ENCODE measurements at places on chromosomes 3 and 15.

DNA sequence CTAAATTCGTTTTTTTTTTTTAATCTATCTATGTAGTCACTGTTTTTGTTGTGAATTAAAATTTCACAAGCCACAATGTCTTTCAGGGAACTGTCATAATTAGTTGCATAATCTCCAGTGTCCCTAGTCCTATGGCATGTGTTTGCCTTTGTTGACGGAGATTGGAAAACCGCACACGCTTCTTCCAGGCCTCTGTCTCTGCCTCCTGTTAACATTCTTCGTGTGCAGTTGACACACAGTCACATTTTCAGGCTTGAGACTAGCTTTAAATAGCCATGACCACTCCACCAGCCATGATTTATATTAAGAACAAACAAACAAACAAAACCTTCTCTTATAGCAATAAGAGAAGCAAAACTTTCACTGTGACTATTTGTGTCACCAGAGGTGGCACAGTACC, 139.8 kb downstream of the DUT start:
- no peak for DNase-seq

GRCh38 chr3:127408022-127408683, 120.3 kb upstream of the PRR20G start:
- DNase-seq = no peak

DNA sequence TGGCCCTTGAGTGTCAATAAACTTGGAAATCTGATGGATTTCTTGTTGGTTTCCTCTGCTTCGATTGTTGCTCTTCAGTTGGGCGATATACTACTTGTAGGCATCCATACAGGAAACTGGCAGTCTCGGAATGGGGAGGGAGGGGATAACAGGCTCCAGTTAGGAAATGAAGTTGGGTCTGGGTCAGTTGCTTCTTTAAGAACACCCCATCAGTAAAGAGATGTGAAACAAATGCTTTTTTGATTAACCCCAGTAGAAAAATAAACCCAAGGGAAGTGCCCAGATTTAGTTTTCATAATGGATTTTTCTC, 681 bp downstream of the CHMP2B start:
- no peak for DNase-seq

DNA sequence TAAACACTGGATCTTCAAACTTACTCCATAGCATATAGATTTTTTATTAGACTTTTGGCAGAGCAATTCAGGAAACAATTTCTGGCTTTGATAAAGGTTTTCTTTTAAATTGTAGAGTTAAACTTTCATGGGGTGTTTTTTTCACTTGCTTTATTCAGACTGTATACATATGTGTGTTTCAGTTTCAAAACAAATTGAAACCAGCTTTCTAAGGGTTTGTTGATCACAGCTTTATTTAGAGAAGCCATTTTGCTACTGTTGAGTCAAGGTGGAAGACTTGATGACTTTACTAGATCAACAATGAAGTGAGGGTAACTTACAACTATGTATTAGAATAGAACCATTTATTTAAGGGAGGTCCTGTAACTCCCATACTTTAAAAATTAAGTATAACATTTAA, 6.2 kb downstream of the UBE2E1 start:
- DNase-seq = no peak

DNA sequence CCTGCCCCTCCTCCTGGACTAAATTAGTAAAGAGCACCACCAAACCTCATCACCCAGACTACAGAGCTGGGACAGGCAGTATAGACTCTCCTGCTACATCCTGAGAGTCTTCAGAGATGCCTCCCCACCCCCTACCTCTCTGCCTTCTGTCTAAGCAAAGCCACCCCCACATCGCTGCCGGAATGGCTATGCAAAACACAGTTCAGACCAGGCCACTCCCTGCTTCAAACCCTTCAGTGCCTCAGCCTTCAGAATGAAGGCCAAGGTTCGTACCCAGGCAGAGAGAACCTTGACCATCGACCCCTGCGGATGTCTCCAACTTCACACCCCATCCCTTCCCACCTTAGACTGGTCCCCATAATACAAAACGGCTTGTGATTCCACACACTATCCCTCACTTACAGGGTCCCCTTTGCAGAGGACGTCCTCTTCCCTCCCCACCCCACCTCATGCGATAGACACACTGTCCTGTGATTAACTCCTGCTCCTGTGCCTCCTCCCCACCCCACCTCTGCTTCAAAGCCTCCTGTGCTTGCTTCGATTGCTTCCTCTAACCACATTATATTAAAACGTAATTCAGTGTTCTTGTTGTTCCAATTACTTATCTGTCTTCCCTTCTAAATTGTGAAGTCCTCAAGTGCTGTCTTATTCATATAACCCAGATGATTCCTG, 175.3 kb downstream of the UACA start:
- DNase-seq = no peak

DNA sequence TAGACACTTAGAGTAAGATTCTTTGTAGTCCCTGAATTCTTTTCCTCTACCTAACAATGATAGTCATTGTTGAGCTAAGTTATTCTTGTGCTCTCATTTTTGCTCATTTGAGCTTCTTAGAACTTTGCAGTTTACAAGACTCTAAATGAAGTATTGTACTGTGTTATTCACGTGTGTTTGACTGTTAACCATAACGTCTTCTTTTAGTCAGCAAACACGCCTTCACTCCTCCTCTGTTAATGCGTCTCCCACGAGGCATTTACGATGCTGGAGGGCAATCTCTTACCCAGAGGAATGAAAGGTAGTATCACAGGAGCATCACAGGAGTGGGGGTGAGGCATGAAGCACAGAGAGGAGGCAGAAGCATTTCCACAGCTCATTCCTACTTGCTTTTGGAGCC, 14.8 kb upstream of the P2RY14 start:
- DNase-seq = no peak

DNA sequence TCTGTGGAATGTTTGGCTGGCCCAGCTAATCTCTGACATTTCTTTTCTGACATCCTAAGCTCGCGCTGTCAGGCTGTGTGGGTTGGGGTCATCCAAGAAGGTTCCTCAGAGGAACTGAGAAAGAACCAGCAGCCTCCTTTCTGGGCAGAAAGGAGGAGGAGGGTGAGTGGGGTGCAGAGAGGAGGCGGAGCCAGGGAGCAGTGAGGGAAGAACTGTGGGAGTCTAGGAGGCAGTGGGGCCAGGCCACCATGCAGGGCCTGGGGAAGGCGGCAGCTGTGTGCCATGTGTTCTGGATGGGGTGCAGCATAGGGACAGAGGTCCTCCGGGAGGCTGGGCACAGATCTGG, 5.3 kb downstream of the SEMA7A start:
- no peak for DNase-seq

- no peak for DNase-seq
Observed at GRCh38 chr3:185988080-185988815, 50.4 kb upstream of the TRA2B start.

- DNase-seq = no peak
Observed at GRCh38 chr3:195009616-195010015, 261.3 kb downstream of the XXYLT1 start.

DNA sequence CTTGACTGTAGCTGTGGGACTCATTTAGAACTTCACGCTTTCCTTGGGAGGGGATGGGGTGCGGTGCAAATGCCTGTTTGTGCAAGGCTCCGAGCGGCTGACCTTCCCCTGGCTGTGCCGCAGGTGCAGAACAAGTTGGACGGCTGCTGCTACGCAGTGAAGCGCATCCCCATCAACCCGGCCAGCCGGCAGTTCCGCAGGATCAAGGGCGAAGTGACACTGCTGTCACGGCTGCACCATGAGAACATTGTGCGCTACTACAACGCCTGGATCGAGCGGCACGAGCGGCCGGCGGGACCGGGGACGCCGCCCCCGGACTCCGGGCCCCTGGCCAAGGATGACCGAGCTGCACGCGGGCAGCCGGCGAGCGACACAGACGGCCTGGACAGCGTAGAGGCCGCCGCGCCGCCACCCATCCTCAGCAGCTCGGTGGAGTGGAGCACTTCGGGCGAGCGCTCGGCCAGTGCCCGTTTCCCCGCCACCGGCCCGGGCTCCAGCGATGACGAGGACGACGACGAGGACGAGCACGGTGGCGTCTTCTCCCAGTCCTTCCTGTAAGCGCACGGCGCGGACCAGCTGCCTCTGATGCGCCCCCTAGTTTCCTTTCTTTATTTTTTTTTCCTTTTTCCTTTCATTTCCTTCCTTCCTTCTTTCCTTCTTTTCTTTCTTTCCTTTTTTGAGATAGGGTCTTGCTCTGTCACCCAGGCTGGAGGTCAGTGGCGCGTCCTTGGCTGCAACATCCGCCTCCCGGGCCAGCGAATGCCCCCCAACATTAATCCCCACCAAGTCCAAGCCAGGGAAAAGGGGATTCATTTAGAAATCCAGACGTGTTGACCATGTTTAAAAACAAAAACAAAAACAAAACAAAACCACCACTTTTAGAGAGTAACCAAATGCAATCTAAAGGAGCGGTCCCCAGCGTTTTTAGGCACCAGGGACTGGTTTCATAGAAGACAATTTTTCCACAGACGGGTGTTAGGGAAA, 42.7 kb downstream of the EIF2AK4 start:
- peak; percentile 69 for DNase-seq

- no peak for DNase-seq
Observed at GRCh38 chr3:109071350-109072142, 46.4 kb downstream of the MORC1 start.

DNA sequence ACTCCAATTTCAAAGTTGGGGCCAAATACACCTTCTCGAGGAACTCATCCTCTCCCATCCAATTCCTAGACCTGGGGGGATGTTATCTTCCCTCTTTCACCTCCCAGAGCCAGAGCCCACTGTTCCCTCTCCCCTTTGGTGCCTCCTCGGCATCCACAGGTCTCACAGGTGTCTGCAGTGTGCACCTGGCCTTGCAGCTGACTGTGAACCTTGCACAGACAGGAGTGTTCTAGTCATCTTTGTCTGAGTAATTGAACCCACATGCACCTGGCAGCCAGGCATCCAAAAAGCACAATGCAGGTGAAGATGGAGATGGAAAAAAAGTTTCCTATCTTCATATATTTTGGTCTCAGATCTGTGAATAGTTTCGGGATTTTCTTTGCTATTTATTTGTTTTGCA, 30.8 kb downstream of the PCOLCE2 start:
- no peak for DNase-seq

DNA sequence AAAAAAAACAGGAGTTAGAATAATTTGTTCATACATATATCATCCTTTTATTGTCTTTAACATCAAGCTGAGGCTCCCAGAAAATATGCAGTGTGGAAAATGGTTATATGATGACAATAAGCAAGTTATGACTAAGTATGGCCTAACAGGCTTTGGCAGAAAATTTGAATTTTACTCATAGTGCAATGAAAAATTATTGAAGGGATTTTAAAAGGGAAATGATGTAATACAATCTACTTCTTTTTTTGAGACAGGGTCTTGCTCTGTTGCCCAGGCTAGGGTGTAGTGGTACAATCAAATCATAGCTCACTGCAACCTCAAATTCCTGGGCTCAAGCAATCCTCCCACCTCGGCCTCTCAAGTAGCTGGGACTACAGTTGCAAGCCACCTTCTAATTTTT, 78.7 kb downstream of the FAIM start:
- DNase-seq = no peak

DNA sequence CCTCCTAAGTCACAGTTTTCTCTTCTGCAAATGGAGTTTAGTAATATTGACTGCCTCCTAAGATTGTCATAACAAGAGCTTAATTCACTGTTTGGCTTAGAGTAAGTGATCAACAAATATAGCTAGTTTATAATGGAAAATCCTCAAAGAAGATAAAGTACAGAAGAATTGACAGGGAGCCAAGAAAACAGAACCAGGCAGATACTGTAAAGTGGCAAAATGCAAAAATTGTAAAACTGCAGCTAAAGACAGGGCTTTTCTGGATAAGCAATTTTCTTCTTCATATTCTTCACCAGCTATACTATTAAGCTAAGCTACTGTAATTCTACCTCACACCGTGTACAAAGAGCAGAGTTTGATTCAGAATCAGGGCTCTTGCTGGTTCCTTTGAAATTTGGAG, 148.6 kb downstream of the ARPP21 start:
- no peak for DNase-seq

GRCh38 chr15:67779549-67780111, 45.7 kb upstream of the SKOR1 start:
- no peak for DNase-seq

DNA sequence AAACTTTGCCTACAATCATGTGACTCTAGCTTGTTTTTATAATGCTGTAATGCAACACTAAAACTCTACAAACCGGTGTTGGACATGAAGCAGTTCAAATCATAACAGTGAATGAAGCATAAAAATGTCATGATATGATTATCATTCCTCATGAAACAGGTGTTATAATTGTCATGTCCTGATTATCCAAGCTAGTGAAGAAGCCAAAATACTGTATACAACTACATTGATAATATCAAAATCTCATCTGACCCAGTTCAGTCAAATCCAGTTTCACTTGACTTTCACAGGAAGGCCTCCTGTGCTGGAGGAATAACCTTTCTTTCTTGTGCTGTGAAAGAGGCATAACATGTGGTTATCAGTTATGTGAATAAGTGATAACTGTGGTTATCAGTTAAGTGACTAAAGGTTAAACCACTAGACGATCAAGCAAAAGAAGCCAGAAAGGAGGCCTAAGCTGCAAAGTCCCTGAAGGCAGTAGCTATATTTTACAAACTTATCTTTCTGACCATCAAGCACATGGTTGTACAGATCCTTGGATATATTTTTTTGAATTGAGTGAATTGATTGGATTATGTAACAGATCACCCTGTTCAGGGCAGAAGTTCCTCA, 296.4 kb downstream of the TUSC7 start:
- no peak for DNase-seq

DNA sequence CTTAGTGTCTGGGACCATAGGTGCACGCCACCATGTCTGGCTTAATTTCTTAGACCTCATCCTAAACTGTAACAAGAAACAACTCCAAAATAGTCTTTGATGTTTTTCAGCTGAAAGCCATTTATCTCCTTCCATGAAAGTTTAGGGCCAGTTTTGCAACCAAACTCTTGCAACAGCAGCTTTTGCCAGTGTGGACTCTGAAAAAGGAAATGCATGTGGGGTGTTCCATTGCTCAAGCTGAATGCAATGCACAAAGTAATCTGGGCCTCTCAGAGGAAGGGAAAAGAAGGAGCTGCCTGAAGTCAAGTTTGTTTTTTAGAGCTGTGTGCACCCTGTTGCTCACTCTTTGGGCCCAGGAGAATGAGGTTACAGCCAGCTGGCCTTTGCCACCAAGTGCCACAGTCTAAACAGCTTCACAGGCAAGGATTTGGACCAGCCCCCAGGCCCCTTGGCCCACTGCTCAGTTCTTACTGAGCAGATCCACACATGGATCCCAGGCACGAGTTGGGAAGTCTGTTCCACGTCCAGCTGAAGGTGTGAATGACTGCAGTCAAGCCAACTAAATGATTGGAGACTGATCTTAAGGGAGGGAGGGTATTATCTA, 212.3 kb upstream of the LRRFIP2 start:
- no peak for DNase-seq

GRCh38 chr15:46312133-46312740, 677.4 kb downstream of the SQOR start:
- DNase-seq = peak; percentile 71

- DNase-seq = no peak
Observed at GRCh38 chr3:79983118-79983517, 215.3 kb upstream of the ROBO1 start.

DNA sequence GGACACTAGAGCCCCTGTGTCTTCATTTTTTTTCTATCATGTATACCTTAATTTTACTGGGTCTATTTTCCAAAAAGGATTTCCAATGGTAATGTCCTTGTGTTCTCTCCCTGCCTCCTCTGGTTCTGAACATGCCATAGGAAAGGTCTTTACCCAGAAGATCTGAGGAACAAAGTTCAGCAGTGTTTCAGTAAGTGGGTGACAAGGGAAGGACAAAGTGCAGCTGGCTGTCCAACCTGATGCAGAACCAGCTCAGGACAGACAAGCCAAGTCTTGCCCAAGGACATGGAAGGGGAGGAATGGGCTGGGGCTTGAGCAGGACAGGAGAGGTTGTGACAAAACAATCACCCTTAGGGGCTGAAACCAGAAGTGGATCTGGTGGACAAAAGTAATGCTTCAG, 61.2 kb upstream of the STRIT1 start:
- DNase-seq = no peak

Measured in occipital lobe (tissue), 3 donors.